Stimulated activated CD8-positive, alpha-beta memory T cell treated with anti-CD3 and anti-CD28 coated beads, Interleukin-15, amount 100 ng/mL, for 4 hours (primary cell): ENCODE measurements at places on chromosomes 2 and 18.

DNA sequence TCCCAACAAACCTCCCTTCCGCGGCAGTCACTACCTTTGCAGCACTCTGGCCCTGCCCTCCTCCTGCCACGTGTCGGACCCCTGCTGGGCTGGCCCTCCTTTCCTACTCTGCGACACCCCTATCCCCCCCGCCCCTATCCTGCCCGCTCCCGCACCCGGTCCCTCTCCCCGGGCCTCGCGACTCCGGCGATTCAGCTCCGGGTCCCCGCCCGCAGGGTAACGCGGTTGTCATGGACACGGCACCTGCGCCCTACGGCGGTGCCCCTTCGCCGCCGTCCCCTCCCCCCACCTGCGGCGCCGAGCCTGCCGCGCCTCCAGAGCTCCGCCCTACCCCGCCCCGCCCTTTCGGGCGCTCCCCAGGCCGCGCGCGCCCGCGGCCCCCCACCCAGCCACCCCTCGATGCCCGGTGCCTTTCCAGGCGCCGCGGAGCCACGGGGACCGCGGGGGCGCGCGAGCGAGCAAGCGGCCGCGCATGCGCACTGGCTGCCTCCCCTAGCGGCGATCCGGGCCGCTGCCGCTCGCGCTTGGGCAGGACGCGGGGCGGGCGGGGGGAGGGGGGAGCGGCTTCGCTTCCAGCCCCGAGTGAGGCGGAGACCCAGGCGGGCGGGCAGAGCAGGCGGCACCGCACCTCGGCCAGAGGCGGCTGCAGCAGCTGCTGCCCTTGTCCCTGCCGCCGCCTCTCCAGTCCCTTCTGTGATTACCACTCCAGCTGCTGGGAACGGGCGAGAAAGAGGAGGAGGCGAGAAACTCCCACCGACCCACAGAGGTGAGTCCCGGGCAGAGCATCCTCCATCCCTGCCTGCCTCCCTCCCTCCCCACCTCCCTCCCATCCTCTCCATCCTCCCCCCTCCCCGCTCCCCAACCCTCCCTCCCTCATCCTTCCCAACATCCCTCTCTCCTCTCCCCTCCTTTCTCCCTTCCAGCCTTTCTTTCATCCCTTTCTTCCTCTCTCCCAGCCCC lies at the start of gene CTNNA2:
Gene CTNNA2, plus strand, starts transcription at position 610 of the 960 bp plus-strand sequence.
- no peak for DNase-seq

GRCh38 chr18:35950628-35950982 lies 21.9 kb upstream of the RMP24 start:
- no peak for DNase-seq

DNA sequence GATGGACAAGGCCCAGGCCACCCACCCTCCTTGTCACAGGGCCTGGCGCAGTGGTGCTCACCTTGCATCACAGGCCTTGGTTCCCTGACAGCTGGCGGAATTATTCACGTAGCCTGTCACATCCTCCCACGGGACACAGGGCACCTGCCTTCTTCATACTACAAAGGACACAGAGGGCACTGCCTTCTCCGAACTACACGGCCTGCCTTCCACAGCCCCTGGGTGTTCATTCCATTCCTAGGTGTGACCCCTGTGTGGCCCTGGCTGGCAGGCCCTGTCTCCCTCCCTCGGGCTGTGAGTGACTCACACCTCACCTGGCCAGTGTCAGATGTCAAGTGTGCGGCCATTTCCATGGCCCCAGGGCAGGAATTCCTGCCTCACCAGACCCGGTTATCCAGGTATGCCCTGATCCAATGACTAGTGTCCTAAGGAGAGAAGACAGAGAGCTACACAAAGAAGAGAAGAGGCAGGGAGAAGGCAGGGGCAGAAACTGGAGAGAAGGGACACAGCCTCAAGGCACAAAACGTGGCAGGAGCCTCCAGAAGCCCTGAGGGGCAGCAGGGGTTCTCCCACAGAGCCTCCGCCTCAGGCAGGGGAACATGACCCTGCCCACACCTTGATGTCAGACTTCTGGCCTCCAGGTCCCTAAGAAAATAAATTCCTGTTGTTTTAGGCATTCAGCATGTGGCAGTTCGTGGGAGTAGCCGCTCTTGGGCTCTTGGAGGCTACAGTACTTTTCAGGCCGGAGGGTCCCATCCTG lies 43.4 kb downstream of the MBP start:
- DNase-seq, result no peak

- no peak for DNase-seq
Measured at GRCh38 chr2:111161971-111162370, 41.3 kb downstream of the BCL2L11 start.

DNA sequence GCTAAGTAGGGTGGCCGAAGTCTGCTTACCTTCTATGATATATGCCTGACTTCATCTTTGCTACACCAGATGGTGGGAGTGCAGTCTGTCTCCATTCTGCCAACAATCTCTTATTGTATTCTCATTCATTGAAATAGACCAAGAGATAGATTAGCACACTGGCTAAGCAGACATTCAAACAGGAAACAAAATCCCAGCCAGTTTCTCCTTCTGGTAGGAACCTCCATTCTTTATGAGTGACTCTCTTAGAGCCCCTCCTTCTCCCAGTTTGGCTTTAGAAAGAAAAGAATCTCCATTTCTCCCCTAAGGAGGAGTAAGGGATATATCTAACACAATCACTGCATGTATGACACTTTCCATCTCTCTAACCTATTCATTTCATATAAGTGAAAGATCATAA lies 118.9 kb upstream of the COL5A2 start:
- DNase-seq, result no peak

DNA sequence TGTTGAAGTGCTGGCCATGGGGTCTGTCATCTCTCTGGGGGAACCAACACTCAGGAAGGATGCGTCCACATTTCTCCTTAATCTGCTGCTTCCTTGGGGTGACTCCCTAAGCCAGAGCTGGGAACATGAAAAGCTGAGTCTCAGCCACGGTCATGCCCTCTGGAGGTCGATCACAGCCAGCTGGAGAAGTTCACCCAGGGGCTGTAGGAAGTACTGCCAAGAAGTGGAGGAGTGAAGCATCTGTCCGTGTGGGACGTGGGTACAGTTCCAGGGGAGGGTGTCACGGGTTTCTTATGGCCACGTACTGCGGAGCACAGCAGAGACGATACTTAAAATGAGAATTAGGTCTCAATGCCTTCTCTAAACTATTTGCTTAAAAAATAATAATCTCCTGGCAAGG lies 42.4 kb upstream of the IGFBP2 start:
- no peak for DNase-seq

- DNase-seq, result no peak
Measured at GRCh38 chr2:152730591-152731333, 12.3 kb downstream of the ARL6IP6 start.

DNA sequence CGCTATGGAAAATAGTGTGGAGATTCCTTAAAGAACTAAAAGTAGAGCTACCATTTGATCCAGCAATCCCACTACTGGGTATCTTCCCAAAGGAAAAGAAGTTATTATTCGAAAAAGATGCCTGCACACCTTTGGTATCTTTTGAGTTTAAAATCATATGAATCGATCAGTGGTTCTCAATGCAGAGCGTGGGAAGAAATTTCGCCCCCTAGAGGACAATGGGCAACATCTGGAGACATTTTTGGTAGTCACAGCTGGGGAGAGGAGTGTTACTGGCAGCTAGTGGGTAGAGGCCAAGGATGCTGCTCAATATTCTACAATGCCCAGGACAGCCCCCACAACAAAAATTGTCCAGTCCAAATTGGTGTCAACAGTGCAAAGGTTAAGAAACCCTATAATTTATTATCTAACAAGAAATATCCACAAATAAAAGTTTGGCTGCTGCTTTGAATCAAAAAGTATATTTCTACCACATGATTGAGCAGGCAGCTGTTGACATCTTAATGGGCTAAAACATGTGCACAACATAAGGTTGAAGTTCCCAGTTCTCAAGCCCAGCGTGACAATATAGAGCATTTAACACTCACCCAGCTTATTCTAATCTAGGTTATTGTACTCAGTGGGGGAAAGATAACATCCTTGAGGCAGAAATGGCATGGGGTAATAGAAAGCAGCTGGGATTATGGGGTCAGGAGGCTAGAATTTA lies 425.7 kb downstream of the LRATD1 start:
- DNase-seq, result no peak

DNA sequence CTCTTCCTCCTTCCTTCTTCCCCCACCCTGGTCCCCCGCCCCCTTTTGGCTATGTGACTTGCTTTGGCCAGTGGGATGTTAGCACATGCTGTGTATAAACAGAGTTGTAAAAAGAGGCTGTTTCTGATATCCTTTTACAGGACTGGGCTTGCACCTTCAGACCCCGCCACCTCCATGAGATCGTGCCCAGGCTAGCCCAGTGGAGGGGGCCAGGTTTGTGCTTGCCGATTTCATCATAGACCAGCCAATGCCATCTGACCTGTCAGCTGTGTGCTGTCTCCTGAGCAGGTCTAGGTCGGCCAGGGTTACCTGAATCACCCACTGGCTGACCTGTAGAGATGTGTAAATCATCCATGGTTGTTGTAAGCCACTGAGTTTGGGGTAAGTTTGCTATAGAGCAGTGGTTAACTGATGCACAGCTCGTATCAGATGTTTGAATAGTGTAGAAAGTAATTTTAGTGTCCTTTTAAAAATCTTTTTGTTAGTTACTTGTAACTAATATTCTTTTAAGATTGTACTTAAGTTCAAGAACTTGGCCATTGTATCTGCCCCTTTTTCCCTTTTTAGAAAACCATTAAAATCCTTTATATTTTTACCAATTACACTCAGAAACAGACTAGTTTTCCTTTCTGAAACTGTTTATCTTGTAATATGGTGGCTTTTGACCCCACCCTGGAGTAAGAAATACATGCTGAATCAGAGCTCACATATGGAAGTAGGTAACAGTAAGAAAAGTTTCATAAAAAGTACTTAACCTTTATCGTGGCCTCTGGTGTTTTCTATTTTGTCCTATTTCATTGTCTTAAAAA lies 122.0 kb upstream of the MGAT5 start:
- DNase-seq, result no peak

DNA sequence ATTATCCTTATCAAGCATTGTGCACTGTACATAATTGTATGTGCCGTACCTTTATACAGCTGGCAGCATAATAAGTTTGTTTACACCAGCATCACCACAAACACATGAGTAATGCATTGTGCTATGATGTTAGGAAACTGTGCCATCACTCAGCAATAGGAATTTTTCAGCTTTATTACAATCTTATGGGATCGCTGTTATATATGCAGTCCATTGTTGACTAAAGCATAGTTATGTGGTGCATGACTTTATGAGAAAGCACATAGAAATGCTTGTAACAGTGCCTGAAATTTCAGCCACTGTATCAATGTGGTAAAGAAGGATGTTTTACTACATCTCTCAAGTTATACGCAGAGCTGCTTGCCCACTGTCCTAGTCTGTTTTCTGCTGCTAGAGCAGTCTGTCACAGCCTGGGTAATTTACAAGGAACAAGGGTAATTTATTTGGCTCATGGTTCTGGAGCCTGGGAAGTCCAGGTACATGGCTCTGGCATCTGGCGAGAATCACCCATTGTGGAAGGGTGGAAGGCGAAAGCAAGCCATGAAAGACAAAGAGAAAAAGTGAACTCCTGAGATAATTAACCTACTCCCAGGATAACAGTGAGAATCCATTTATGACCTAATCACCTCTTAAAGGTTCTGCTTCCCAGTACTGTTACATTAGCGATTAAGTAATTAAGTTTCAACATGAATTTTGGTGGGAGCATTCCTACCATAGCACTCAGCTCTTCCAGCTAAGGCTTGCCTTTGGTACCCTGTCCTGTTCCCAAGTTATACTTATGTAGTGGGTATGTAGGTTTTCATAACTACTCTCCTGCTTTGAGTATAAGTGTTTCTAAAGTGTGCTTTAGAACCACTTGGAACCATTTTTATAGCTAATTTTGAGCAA lies 4.6 kb downstream of the MAP3K20 start:
- DNase-seq, result no peak

DNA sequence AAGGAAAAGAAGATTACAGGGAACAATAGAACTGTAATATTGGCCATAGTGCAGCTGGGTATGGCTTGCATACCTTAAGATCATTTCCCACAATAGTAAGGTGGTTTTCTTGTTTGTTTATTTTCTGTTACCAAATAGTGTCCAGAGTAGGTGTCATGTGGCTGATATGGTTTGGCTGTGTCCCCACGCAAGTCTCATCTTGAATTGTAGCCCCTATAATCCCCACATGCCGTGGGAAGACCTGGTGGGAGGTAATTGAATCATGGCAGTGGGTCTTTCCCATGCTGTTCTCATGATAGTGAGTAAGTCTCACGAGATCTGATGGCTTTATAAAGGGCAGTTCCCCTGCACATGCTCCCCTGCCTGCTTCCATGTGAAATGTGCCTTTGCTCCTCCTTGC lies 190.1 kb downstream of the ICOS start:
- no peak for DNase-seq

- no peak for DNase-seq
Measured at GRCh38 chr18:59929621-59930295, 30.0 kb downstream of the PMAIP1 start.

DNA sequence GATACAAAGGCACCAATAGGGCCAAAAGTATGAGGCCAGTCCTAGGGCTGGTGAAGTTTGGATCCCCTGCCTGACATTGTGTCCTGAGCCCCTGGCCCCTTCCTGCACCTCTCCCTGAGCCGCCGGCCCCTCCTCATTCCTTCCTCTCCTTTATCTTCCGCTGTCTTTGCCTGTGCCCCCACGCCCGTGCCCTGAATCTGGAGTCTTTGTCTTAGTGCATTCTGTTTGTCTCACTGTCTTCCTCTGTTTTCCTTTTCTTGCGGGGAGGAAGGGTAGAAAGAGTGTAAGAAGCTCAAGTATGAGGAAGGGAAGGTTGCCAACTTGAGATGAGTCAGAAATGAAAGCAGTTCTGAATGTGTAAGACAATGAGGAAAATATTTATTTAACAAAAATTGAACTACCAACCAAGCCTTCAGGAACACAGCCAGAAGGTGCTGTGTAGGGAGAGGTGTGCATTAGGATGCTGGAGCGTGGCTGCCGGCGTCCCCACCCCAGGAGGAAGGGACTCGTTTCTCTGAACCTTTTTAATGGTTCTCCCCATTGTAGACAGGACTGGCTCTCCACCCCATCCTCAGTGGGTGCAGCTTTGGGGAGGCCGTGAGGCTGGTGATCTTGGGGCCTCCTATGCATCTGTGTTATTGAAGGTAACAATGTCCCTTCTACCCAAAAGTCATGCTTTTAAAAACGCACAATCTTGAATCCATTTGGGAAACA lies 133.1 kb downstream of the NEDD4L start:
- no peak for DNase-seq

DNA sequence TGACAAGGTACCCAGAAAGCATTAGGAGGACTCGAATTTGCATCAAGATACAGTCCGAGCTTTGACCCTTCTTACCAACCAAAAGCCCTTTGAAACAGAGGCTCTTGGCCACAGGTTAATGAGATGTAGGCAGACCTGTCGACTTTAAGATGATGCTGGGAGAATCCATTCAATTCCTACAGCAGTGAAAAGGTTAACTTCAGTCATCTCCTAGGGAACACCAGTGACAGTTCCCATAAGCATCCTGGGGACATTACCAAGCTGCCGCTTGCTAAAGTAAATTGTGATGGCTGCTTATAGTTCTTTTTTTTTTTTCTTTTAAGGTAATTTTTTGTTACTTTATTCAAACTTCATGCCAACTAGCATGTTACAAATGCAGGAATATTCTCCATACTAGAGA lies 379.3 kb downstream of the SOX11 start:
- DNase-seq, result no peak
